RPMI7951 (cell line): ENCODE measurements at places on chromosomes 16 and 17.

- DNase-seq, result peak; percentile 10
These were observed 684 bp upstream of the APPBP2 start for GRCh38 chr17:60526726-60527125.

DNA sequence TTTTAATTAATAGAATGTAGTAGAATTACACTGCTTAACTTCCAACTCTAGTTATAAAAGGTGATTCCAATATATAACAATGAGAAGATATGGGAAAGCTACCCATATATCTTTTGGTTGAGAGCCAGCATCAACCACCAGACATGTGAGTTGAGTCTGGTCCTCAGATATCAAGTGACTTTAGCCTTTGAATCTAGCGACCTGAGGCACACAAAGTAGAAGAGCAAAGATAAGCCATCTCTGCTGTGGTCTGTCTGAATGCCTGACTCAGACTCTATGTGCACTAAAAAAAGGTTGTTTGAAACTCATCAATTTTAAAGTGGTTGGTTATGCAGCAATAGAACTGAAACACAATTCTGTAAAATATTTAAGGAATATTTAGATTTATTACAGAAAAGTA lies 492.5 kb upstream of the SOX9 start:
- peak; percentile 83 for DNase-seq

GRCh38 chr16:8888951-8889892 lies 7.1 kb downstream of the LITAFD start:
- DNase-seq, result no peak

DNA sequence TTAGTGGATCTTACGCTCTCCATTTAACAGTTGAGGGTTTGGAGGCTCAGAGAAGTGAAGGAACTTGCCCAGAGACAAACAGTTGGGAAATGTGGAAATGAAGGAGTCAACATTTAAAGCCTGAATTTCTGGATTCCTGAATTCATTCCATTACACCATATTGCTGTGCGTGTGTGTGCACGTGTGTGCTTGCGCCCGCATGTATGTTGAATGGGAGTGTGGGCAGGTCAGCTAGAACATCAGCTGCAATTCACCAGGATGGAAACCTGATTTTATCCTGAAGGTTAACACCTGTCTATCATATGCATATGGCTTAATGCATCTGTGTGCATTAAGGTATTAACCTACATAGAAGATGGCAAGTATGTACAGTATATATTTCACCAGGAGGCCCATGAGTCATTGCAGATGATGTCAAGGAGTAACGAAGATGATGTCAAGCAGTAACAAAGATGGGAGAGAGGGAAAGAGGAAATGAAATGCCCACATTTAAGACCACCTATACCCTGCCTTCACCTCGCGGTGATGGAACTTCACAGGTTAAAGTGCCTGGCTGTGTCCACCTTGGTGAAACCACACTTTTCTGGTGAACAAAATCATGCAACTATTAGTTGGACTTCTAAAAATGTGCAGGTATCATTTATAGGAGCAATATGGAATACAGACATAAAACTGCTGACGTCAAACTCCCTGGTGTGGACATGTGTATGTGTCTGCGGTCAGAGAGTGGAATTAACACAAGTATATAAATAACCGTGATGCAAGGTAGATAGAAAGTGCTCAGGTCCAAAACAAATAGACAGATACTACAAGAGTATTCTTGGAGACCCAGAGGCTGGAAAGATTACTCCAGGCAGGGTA lies 832 bp upstream of the ADAP2 start:
- DNase-seq, result no peak

- no peak for DNase-seq
These were observed 31.2 kb downstream of the XYLT1 start for GRCh38 chr16:17439580-17439979.

DNA sequence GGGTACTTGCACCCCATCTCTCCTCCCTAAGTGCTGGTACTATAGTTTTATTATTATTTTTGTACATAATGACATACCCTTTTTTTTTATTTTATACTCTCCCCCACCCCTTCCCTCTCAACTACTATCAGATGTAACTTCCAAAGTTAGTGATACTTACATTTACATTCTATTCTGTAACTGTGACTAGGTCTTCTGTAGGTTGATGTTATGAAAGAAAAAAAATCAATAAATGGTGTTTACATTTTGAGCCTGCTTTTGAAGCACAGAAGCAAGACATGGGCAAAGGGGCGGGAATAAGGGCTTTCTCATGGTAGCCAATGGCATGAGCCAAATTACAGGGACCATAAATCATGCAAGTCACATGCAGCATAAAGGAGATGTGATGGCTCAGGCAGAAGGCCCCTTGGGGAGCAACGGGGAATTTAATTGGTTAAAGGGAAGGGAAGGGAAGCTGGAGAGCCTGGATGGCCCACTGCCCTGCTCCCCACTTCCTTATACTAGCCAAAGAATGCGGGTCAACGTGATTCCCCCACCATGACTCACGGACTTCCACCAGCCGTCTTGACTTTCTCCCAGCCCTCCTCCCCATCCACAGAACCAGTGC lies 2.4 kb upstream of the ACSF2 start:
- peak; percentile 90 for DNase-seq

DNA sequence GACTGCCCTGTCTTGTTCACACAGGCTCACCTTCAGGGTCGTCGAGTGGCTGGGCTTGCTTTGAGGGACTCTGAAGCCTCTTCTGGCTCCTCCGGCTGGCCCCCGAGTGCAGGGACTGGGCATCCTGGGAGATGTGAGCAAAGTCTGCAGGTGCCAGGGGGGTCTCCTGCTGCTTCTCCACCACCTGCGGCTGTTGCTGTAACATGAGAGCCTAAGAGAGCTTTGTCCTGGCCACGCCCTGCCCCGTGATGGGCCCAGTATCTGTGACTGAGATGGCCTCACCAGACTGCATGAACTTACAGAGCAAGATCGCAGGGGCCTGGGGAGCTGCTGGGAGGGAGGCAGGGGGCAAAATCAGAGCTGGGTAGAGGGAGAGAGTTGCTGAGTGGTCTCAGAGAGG lies 12.5 kb downstream of the ERN2 start:
- no peak for DNase-seq

DNA sequence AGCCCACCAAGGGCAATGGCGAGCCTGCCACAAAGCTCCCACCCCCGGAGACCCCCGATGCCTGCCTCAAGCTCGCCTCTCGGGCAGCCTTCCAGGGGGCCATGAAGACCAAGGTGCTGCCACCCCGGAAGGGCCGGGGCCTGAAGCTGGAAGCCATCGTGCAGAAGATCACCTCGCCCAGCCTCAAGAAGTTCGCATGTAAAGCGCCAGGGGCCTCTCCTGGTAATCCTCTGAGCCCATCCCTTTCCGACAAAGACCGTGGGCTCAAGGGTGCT lies 40.1 kb downstream of the SREBF1 start:
- DNase-seq, result no peak

DNA sequence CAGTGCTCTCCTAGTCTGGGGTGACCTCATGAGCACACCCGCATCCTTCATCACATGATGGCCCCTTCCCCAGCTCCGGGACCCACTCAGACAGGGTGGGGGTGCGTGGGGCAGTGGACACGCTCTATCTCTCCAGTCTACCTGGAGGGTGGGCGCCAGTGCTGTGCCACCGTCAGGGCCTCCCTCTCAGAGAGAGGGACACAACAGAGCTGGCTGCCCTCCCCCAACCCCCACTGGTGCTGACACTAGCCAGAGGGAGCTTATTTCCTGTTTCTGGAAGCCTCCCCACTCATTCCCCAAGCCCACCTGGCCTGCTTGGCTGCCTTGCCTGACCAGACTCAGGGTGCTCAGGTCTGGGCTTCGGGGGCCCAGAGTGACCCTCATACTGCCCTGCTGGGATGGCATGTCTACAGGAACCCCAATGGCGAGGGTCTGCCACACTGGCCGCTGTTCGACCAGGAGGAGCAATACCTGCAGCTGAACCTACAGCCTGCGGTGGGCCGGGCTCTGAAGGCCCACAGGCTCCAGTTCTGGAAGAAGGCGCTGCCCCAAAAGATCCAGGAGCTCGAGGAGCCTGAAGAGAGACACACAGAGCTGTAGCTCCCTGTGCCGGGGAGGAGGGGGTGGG lies 8.2 kb downstream of the CES2 start:
- DNase-seq, result no peak

DNA sequence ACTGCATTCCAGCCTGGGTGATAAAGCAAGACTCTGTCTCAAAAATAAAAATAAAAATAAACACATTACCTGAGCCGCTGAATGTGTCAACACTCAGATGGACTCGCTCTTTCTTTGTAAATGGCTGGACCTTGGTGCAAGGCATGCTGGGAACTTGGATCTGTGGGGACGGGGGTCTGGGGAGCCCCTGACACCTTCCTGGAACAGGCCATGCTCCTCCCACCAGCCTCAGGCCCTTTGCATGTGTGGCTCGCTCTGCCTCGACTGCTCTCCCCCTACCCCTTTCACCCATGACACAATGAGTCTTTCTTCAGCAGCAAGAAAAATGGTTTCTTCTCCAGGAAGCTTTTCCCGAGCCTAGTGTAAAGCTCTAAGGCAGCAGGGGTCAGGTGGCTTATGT lies 94.0 kb upstream of the CDH5 start:
- no peak for DNase-seq

DNA sequence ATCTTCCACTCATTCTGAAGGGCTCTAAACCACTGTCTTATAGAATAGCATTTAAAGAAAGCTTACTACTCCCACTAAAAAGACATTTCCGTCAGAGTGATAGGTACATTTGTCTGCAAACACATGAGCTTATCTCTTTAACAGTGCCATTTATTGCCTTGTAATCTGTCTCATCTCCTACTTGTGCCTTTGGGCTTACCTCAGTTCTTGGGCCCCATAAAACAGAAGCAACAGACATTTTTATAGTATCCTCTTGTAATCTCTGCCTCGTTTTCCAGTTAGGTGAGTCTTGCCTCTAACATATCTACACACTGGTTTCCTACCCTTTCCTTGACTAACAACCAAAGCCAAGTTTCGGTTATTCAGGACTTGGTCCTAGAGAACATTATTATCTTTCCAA lies 681.4 kb upstream of the KIF2B start:
- no peak for DNase-seq

- no peak for DNase-seq
These were observed 639.1 kb downstream of the MAF start for GRCh38 chr16:78961464-78961863.

DNA sequence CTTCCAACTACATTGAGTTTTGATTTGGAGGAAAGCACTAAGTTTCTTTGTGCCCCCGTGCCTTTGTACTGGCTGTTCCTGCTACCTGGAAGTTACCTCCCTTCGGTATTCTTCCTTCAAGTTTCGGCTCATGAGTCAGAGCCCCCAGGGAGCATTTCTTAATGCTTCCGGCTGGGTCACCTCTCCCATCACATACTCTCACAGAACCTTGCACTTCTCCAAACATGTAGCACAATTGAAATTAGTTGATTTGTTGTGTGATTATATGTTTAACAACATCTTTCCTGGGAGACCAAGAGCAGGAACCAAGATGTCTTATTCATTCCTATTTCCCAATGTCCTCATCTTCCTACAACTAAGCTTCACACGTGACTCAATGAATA lies 158.6 kb upstream of the CDH5 start:
- no peak for DNase-seq

DNA sequence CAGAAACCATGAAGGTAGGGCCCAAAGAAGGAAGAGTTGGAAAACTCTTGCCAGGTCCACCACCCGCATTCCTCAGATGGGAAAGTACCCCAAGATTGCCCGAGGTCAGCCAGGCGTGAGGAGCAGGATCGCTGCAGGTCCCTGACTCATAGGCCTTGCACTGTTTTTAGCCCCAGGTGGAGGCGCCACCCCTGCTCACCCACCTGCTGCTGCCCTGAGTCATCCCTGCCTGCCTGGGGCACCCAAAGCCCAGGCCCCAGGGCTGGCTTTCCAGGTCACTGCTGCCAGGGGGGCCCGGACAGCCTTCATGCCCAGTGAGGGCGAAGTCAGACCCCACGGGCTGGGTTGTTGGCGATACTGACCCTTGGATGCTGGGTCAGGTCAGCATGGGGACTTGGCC lies 100.9 kb downstream of the AMFR start:
- peak; percentile 17 for DNase-seq

- no peak for DNase-seq
These were observed 2.4 kb upstream of the CBFB start for GRCh38 chr16:67026570-67026969.

DNA sequence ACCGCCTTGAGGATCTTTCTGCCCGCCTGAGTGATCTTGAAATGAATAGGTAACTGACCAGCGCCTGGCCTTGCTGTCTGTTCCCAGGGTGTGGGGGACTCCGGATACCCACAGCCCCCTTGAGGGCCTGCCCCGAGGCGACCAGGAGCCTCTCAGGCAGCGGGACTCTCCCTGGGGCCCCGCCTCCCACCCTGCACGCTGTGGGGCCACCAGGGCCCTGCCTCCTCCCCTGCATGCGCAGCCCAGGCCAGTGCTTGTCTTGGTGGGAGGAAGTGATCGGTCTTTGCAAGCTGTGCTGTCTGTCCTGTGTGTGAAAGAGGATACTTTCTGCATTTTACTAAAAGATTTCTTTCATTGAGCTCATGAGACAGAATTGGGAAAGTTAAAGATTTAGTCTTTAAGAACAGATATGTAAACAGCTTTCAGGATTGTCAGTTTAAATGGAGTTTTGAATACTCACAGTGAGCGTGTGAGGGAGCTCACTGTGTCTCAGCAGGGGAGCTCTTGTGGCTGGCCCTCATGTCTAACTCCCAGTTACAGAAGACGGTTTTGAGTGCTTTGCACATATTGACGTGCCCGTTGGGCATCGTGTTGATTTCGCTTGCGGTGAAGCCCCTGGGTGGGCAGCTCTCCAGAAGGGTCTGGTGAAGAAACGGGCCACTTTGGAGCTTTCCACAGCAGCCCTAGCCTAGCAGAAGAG lies 36.1 kb upstream of the CAPN15 start:
- no peak for DNase-seq

- DNase-seq, result no peak
These were observed 587.1 kb downstream of the WWOX start for GRCh38 chr16:78686601-78687000.

DNA sequence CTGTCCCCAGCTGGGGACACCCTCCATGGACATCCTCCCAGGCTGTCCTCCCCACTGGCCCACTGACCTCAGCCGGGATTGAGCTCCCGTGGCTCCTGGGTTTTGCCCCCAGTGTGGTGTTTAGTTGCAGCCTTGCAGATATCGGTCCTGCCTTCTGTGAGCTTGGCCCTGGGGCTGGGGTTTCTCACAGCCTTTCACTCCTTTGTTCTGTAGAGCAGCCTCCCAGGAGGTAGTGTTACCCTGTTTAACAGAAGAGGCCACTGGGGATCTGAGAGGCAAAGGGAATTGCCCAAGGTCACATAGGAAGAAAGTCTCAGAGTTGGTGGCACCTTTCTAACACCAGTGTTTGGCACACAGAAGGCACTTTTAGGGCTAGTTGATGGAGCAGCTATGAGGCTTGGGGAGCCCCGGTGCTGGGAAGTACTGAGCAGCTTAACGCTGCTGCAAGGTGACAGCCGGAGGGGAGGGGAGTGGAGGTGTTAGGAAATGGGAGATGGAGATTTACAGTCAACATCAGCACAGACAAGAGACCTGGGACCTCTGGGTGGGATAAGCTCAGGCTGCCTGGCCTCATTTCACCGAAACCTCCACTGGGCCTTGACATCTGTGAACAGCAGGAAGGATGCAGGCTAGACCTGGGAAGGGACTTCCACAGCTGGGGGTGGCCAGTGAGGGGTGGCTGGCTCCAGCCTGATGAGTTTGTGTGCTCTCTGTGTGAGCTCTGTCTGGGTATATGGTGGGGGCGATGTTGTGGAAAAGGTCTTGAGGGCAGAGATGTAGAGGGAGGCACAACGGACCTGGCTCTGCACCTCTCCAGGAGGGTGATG lies 26.1 kb downstream of the CACNA1G start:
- DNase-seq, result no peak
